ENCODE measurements at places on chromosomes 5 and 9. TPM values are rescaled to one million over a fixed set of nuclear protein-coding genes. Genes with fewer than 3 reads are reported as not detected.

DNA sequence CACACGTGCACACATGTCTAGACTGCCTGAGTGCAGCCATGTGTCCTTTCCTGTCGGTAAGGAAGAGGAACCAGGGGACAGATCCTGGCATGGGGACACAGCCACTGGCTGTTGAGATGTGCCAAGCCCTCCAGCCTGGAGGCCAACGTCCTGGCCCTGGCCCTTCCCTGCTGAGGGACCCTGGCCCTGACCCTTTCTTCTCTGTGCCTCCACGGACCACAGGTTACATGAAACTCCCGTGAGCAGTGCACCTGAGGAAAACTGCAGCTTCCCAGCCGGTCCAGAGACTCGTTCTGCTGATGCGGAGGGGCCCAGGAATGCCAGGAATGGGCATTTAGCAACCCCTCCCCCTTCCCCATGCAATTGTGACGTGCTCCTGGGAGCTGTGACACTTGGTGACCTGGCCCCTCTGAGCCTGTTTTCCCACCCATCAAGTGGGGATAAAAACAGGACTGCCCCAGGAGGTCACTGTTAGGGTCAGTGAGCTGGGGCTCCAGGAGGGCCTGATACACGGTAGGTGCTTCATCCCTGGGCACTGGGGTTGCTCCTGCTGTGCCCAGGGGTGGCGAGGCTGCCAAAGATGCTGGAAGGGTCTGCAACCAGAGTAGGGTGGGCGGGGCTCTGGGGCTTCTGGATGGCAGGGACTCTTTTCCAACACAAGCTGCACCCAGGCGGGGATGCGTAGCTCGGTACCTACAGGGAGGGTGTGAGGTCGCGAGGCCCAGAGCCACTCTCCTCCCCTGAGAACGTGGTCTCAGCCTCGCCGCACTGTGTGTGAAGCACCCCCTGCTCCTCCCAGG lies 151.5 kb downstream of the C9orf50 start:
- H3K4me3 ChIP-seq, result no peak overlapping the region
- no peaks in the 10 kb centered on the region for H3K36me3 ChIP-seq
- peak overlapping the region; percentile 79 for H3K27ac ChIP-seq
- DNase-seq, result peak; percentile 75
- H3K4me1 ChIP-seq, result peaks cover 14% of the 10 kb centered on the region
- H3K27me3 ChIP-seq, result no peaks in the 10 kb centered on the region

- H3K36me3 ChIP-seq, result no peaks in the 10 kb centered on the region
- H3K27ac ChIP-seq, result no peak overlapping the region
- DNase-seq, result no peak
These were observed 74.4 kb upstream of the ATP10B start for GRCh38 chr5:160926428-160926827.

DNA sequence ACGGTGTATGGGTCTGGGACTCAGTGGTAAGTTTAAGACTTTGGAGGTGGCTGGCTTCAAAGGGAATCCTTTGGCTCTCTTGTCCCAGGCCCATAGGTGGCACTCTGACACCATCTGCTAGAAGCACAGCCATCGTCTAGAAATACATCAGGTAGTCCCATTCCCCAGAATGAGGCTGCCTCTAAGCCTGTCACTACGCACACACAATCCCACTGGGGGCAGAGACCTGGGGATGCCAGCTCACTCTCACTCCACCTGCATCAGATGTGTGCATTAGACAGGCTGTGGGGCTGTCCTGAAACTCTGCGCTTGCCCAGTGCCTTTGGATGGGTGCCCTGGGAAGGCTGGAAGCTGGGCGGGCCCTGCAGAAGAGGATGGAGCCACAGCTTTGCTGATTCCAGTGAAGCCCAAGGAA lies 127.5 kb upstream of the PANK3 start:
- no peaks in the 10 kb centered on the region for H3K4me1 ChIP-seq
- no peak overlapping the region for H3K4me3 ChIP-seq
- no peaks in the 10 kb centered on the region for H3K27me3 ChIP-seq
- H3K36me3 ChIP-seq, result no peaks in the 10 kb centered on the region
- DNase-seq, result peak; percentile 68

- no peaks in the 10 kb centered on the region for H3K36me3 ChIP-seq
- H3K4me3 ChIP-seq, result no peak overlapping the region
- no peaks in the 10 kb centered on the region for H3K27me3 ChIP-seq
- no peak overlapping the region for H3K27ac ChIP-seq
- 0 out of 2 replicates have a peak, but pooled peaks cover 5% of the 10 kb centered on the region for H3K4me1 ChIP-seq
These were observed 47.4 kb downstream of the GALNT10 start for GRCh38 chr5:154237946-154238345.

GRCh38 chr5:38576961-38577684 lies 20.7 kb upstream of the LIFR start:
- H3K27ac ChIP-seq, result peak overlapping the region; percentile 5
- no peaks in the 10 kb centered on the region for H3K27me3 ChIP-seq
- no peak overlapping the region for H3K4me3 ChIP-seq
- DNase-seq, result no peak
- H3K36me3 ChIP-seq, result no peaks in the 10 kb centered on the region
- no peaks in the 10 kb centered on the region for H3K4me1 ChIP-seq

DNA sequence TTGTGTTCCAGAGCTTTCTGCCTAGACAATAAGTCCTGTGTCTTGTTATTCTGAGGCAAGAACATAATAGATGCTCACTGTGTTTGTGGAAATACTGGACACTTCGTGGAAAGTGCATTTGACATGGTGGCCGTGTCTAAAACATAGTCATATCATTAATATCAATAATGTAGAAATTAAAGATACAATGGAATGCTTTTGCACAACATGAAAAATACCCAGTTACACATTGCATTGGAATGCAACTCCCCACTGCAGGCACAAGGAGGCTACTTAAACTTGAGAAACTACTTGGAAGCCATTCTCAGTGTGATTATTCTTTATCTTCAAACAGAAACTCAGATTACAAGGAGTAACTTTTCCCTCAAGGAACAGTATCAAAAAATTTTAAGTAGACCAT lies 145.3 kb upstream of the ZNF462 start:
- H3K4me3 ChIP-seq, result no peak overlapping the region
- no peaks in the 10 kb centered on the region for H3K36me3 ChIP-seq
- no peak overlapping the region for H3K27ac ChIP-seq
- DNase-seq, result peak; percentile 37
- H3K27me3 ChIP-seq, result no peaks in the 10 kb centered on the region

- no peak for DNase-seq
- H3K27ac ChIP-seq, result no peak overlapping the region
- no peak overlapping the region for H3K4me3 ChIP-seq
- H3K36me3 ChIP-seq, result no peaks in the 10 kb centered on the region
- H3K4me1 ChIP-seq, result peaks cover 8% of the 10 kb centered on the region
These were observed 415.7 kb downstream of the ZNF608 start for GRCh38 chr5:124330595-124331220.

- H3K4me3 ChIP-seq, result no peak overlapping the region
- H3K4me1 ChIP-seq, result no peaks in the 10 kb centered on the region
- no peak for DNase-seq
- H3K27ac ChIP-seq, result no peak overlapping the region
- H3K27me3 ChIP-seq, result no peaks in the 10 kb centered on the region
These were observed 65.0 kb downstream of the RMI1 start for GRCh38 chr9:84045481-84046097.

- no peak overlapping the region for H3K27ac ChIP-seq
- no peak for DNase-seq
- no peaks in the 10 kb centered on the region for H3K4me1 ChIP-seq
- H3K27me3 ChIP-seq, result no peaks in the 10 kb centered on the region
These were observed 290.1 kb downstream of the HINT1 start for GRCh38 chr5:130874861-130875417.

DNA sequence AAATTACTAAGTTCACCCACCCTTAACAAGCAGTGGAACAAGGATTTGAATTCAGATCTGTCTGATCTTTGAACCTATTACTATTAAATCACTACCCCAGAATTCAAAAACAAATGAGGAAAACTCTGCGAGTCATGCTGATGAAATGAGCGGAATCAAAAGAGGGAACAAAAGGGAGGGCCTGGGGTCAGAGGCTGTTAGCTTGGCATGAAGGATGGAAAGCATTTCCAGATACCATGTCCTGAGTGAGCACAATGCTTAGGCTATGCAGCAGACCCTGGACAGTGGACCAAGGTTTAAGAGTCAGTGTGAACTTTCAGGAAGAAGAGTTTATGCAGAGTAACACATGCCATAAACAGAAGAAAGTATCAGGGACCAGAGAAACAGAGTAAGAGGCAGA lies 30.5 kb downstream of the GRIA1 start:
- H3K27ac ChIP-seq, result no peak overlapping the region
- H3K4me1 ChIP-seq, result no peaks in the 10 kb centered on the region
- no peaks in the 10 kb centered on the region for H3K36me3 ChIP-seq
- H3K27me3 ChIP-seq, result no peaks in the 10 kb centered on the region
- H3K4me3 ChIP-seq, result no peak overlapping the region

DNA sequence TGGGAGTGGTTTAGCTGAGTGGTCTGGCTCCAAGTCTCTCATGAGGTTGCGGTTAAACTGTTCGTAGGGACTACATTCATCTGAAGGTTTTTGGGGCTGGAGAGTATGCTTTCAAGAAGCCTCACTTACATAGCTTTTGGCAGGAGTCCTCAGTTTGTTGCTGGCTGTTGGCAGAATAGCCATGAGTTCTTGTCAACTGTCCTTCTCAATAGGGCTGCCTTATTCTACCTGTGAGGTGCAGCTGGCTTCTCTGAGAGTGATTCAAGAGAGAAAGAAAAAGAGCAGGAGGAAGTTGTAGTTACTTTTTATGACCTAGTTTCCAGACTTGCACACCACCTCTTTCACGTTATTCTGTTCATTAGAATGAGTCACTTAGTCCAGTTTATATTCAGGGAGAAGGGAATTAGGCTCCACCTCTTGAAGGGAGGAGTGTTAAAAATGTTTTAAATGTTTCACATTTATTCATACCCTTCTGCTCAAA lies 33.2 kb downstream of the YTHDC2 start:
- no peaks in the 10 kb centered on the region for H3K4me1 ChIP-seq
- no peaks in the 10 kb centered on the region for H3K27me3 ChIP-seq
- DNase-seq, result no peak
- H3K4me3 ChIP-seq, result no peak overlapping the region

DNA sequence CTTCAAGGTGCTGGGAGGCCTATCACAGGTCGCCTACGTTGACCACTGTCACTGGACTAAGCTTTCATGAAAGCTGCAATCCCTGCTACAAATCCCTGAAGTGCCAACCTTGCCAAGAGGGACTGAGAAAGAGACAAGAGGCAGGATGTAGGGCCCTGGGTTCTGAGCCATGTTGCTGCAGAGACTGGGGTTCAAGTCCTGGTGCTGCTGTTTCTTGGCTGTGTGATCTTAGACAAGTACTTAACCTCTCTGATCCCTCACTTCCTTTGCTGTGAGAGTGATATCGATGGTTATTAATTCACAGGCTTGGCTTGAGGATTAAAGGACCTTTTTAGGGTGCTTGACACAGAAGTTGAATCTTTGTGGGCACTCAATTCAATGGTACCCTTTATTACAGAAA lies 15.5 kb downstream of the CSF1R start:
- no peak overlapping the region for H3K27ac ChIP-seq
- no peaks in the 10 kb centered on the region for H3K36me3 ChIP-seq
- no peak overlapping the region for H3K4me3 ChIP-seq
- DNase-seq, result no peak
- H3K4me1 ChIP-seq, result no peaks in the 10 kb centered on the region

DNA sequence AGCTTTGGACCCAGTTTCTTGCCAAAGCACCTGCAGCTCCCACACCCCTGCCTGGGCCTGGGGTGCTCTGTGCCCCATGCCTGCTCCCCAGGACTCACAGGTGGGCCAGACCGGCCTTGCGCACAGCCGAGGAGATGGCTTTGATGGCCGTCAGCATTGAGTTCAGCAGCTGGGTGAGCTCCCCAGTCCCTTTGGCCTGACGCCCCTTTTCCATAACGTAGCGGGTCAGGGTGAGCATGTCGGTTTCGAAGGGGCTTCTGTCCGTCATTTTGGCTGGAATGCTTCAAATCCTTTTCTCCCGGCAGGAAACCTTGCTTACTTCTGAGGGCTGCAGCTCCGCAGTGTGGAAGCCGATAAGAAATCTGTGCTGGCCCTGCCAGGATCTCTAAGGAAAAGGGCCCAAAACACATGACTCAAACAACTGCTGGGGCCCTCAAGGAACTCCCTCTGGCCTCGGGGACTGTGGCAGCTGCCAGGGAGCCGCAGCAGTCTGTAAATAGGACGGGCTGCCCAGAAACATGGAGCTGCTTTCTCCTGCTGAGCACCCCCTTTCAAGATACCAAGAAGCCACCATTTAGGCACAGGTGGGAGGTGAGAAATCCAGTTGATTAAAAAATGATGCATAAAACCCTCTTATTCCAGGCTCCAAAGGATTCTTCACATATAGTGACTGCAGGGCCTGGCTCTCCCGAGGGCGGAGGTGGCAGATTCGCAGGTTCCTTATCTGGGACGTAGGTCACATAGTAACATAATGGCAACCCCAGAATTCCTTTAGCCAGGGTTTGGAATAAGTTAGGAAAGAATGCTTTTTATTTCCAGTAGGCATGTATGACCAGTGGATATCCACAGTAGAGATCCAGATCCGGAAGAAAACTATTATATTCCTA lies at the start of gene FBP2:
TSS of gene FBP2 (minus strand) at position 366 of the 887 bp plus-strand sequence. CDS start at position 268, 98 bp downstream.
- no peak within 1 kb of the TSS for H3K4me3 ChIP-seq
- DNase-seq, result no peak
- H3K36me3 ChIP-seq, result no peaks in the 10 kb centered on the region
- H3K27me3 ChIP-seq, result no peaks in the 10 kb centered on the region
- H3K4me1 ChIP-seq, result no peaks in the 10 kb centered on the region
- no peak within 1 kb of the TSS for H3K27ac ChIP-seq

DNA sequence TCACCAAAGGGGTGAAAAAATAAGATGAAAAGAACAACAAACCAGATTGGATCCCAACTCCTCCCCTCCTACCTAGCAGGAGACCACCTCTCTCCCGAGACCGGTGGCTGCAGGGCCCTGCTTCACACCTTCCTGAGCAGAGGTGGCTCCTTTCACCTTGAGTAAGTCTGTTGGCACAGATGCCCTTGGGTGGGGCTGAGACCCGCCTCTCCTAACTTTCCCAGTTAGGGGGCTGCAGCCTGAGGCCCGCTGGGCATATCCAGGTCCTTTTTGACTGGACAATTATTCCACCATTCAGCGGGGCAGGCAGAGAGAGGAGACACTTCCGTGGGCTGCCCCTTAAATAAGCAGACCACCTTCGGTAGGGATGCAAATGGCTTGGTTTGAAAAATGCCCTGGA lies 1.3 kb downstream of the SLC25A48 start:
- H3K36me3 ChIP-seq, result no peaks in the 10 kb centered on the region
- no peaks in the 10 kb centered on the region for H3K4me1 ChIP-seq
- H3K27ac ChIP-seq, result no peak overlapping the region
- H3K4me3 ChIP-seq, result no peak overlapping the region

GRCh38 chr9:134605351-134605965 lies 36.1 kb upstream of the COL5A1 start:
- H3K36me3 ChIP-seq, result no peaks in the 10 kb centered on the region
- H3K27me3 ChIP-seq, result no peaks in the 10 kb centered on the region
- H3K27ac ChIP-seq, result peak overlapping the region; percentile 53

GRCh38 chr5:351084-351920 lies 29.8 kb downstream of the AHRR start:
- H3K36me3 ChIP-seq, result no peaks in the 10 kb centered on the region
- H3K27me3 ChIP-seq, result no peaks in the 10 kb centered on the region
- no peak overlapping the region for H3K4me3 ChIP-seq
- no peaks in the 10 kb centered on the region for H3K4me1 ChIP-seq
- H3K27ac ChIP-seq, result no peak overlapping the region

GRCh38 chr5:55173687-55174230 lies 782 bp upstream of the CDC20B start:
- no peak overlapping the region for H3K27ac ChIP-seq
- peak overlapping the region; percentile 41 for H3K4me3 ChIP-seq
- H3K4me1 ChIP-seq, result peaks cover 11% of the 10 kb centered on the region
- H3K36me3 ChIP-seq, result no peaks in the 10 kb centered on the region
- no peak for DNase-seq

The SPATA6L gene
- 2.4 TPM for total RNA-seq

The FGF1 gene
- total RNA-seq, result not detected

The ADAMTS16 gene
- total RNA-seq, result not detected

The KIF20A gene
- total RNA-seq, result 84.9 TPM

The CARD9 gene
- 1.7 TPM for total RNA-seq

The PKD2L2 gene
- total RNA-seq, result not detected

The STPG3 gene
- not detected for total RNA-seq

The PPP1R26 gene
- 23.7 TPM for total RNA-seq

The TXNDC8 gene
- total RNA-seq, result not detected

Measured in Caco-2 (cell line).